ENCODE measurements at places on chromosomes 5 and 9.

- DNase-seq = no peak
Measured at GRCh38 chr9:98911042-98911441, 32.7 kb upstream of the COL15A1 start.

DNA sequence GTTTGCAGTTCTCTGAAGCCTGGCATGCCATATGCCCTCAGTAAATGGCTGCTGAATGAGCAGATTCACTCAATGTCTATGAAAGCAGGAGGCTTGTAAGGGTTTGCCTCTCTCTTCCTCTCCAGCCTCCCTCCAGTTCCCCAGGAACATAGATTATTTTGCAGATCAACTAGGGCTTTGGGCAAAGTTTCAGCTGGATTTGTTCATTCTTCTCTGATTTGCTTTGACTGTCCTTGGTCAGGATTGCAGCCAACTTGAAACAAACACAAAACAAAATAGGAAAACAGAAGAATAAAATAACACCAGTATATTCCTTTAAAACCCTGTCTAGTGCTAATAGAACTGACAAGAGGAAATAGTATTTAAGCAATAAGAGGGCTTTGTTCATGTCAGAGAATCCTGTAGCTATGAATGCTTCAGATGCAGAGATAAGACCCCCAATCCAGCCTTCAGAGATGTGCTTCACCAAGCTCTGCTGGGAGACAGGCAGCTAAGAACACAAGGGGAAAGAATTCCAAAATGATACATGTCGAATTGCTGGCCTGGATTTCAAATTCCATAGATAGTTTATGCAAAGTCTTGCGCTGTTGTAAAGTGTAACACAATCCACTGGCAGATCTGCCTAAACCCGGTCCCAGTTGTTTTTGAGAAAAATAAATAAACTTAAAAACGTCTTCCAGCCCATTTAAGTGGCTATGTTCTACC lies 174.3 kb downstream of the PAPPA start:
- no peak for DNase-seq

GRCh38 chr9:116504081-116504480 lies 183.0 kb upstream of the TRIM32 start:
- no peak for DNase-seq

DNA sequence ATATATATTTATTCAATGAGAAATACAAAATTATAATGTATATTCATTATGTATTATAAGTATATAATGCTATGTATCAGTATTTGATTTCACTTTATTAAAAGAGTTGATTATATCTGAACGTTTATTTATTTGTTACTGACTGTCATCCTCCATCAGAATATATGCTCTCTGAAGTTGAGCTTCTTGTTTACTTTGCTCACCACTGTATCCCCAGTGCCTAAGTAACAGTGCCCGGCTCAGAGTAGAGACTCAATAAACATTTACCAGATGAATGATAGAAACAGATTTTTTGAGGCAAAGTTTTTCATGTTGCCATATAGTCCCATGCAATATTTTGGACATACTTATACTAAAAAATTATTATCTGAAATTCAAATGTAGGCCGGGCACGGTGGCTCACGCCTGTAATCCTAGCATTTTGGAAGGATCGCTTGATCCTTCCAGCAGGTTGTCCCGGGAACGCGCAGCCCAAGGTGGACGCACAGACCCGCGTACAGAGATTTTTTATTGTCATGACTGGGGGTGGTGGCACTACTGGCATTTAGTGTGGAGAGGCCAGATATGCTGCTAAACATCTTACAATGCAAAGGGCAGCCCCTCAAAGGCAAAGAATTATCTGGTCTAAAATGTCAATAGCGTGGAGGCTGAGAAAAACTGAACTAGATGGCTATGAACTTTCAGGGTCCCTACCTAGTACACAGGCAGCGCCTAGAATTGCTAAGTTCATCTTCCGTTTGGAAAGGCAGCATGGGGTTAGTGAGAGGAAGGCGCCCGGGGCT lies 761 bp upstream of the DNAJC25 start:
- DNase-seq = no peak

DNA sequence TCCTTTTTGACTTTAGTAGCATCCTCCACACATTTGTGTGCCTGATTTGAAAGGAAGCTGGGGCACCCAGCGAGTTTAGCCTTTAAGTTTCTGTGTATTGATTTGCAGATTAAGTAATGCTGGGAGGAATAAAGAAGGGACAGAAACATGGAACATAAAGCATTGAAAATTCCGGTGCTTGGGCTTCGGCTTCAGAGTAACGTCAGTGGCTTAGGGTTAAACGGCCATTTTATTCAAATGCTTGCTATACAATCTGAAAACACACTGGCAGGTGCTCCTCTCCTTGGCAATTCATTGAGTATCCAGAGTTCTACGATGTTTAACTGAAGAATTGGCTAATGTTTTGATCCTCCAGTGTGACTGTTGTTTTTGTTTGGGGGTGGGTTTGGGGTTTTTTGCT lies 58.0 kb upstream of the FSD1L start:
- DNase-seq = no peak

DNA sequence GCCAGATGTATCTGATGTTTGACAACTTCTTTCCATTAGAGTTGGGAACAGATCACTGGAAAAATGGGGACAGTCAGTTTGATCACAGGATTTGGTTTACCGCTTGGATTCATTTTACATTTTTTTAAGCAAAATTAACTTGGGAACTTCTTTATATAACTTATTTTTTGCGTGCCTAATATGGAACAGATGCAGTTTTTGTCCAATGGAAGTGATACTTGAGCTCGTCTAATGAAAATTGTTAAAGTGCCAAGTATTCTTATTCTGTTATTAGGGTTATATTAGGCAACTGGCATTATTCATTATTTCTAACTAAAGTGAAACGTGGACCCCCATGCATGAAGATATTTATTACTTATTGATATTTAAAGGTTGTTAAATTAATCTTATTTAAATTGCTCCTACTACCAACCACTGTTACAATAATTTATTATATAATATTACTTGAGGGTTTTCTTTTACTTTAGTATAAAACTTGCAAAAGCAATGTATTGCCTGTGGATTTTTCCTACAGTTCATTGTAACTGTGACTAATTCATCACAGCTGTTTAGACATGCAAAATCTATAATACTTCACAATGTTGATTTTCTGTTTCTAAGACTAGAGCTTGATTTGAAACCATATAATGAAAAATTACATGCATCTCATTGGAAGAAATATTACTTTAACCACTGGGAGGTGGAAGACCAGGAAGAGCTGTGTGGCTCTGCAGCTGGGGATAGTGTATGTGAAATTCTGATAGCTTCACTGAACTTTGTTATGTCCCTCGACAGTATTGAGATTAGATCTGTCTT lies 787.3 kb upstream of the WWC1 start:
- DNase-seq = no peak

DNA sequence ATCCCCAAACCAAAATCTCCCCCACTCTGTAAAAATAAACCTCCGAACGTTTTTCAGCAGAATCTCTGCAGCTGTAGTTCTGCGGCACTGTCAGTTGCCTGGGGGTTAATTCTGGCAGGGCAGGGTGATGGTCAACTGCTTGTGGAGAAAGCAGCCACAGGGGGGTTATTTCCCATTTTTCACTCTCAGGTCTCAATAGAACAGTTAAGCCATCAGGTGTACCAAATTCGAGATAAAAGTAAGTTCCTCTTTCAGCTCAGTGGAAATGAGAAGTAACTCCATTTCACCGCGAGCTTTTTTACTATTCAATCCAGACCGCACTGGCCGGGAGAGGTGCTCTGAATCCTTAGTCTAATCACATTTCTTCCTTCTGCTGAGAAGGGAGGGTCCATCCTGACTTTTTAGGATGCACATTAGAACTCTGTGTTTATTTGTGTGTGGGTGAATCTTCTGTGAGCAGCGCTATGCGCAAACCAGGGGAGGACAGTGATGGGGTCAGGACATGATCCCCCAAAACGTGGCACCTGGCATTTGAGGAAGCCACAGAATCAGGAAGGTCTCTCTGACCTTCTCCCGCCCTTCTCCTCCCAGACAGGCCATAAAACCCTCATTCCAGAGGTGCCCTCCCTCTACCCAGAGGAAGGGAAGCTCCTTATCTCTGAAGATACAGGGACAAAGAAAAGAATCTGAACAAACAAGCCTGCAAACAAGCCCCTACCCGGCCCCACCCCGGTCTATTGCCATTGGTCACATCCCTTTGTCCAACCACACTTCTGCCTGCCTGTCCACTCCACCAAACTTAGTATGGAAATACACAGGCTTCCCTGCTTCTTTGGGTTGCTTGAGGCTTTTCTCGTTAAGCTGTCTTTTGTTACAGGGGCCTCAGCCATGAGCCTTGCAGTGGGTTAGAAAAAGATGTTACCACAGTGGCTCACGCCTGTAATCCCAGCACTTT lies 229.0 kb downstream of the ROR2 start:
- DNase-seq = no peak

DNA sequence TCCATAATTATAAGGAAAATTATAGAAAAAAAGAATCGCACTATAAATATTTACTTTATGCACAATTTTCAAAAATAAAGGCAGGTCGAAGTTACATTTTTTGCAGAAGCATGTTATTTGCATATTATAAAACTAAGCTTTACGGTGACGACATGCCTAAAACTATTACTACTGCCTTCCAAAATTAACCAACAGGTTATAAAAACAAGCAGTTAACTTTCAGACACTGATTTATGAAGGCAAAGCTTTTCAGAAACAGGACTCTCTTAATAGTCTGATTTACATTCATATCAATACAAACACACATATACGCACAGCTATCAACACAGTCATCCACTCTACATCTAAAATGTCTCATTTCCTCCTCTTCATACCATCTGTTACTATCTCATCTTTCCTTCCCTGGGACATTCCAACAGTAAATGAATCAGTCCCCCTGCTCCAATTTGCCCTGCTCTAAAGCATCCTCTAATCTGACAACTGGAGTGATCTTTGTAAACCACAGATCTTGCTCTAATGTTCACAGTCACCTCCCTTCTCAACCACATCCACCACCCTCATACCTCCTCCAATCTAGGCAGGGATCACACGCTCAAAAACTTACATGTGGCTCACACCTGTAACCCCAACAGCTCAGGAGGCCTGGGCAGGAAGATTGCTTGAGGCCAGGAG lies 21.6 kb downstream of the FBXW11 start:
- no peak for DNase-seq

DNA sequence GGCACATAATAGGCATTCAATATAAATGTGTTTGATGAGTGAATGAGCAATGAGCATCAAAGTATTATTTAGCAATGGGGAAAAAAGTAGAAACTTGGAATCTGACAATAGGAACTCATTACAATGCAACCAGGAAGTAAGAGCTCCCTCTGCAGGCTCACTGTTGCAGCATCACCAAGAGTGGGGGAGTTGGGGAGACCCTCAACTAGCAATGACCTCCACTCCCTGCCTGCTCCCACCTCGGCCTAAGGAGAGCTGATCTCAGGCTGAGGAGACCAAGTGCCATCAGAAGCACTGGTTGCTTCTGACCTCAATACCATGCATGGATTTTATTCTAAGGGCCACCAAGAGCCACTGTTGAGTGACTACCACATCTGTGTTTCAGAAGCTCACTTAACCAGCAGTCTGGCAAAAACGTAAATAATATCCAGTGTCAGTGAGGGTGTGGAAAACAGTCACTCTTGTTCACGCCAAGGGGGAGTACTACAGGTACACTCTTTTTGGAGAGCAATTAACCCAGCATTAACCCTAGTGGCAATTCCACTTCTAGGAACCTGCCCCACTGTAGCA lies 8.0 kb downstream of the VDAC1 start:
- no peak for DNase-seq

DNA sequence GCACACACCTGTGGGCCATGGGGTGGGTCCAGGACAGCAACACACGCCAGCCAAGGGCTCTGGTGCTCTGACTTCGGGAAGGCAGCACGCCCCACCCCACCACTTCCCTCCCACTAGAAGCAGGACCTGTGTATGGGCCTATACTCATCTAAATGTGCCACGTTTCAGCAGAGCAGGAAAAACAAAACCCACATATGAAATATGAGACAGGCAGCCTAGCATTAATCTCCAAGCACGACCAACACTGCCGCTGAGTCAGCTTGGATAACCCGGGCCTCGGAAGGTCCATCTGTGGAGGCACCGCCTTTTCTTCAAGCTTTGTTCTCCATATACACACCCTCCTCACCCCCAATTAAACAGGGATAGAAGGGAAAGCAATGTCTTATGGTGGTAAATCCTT lies 203.1 kb downstream of the ROR2 start:
- DNase-seq = no peak

- no peak for DNase-seq
Measured at GRCh38 chr5:93427316-93427715, 153.7 kb downstream of the NR2F1-AS1 start.

DNA sequence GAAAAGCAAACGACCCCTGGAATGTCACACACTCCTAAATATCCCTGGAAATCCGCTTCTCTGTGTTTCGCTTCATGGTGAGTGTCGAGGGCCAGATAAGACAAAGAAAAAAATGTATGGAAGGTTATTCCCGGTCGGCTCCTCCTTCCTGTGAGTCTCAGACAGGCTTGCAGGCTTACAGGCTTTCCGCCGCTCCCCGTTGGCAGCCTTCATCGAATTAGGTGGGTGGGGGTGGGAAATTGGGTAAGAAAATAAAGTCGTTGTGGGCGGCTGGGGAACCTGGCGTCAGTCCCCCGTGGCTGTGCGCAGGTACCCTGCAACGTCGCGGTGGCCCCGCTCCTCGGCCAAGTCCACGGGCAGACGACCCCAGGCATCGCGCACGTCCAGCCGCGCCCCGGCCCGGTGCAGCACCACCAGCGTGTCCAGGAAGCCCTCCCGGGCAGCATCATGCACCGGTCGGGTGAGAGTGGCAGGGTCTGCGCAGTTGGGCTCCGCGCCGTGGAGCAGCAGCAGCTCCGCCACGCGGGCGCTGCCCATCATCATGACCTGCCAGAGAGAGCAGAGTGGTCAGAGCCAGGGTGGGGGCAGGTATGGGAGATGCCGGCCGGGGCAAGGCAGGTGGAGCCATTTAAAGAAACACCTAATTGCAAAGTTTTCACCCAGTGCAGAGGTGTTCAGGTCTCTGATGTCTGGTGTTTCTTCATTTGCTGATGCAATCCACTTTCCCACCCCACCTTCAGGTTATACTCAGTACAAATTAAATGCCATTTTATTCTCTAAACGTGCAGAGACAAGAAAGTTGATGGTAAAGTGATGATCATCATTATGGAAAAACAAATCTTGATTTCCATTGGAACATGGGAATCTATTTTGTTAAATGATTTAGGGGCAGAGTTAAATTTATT lies 3.2 kb downstream of the CDKN2B start:
- DNase-seq = no peak

DNA sequence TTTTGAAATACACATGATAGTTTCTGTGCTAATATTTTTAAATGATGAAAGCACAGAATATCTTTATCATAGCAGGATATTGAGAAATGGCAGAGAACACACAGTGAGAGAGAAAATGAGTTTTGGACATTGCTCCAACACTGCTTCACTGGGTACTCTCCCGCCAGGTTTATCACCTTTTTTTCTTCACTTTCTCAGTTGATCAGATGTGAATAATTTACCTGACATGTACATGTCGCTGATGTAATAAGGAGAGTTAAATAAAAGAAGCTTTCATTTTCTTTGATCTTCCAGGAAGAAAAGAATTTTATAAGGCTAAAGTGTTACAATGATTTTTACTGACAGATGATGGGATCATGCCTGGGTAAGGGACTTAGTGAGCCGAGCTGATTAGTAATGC lies 134.5 kb downstream of the ALDH1A1 start:
- DNase-seq = no peak

Data from natural killer cell treated with Interleukin-12 subunit alpha and Interleukin-12 subunit beta and Interleukin-15 and Interleukin-18, amount 100 ng/mL, for 72 hours (primary cell).